ENCODE measurements at places on chromosomes 16 and 17. TPM values are rescaled to one million over a fixed set of nuclear protein-coding genes. Genes with fewer than 3 reads are reported as not detected.

DNA sequence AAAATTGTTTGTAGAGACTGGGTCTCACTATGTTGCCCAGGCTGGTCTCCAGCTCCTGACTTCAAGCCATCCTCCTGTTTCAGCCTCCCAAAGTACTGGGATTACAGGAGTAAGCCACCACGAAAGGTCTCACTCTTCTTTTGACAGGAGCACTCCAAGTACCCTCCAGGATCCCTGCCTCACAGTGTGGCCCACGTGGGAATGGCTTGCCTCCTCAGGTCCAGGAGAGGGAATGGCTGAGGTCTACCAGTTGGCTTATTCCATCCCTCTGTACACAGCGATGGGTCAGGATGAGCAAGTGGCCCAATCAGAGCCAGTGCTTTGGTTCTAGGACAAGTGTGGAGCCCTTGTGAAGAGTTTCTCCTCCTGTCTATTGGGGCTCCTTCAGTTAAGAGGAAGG lies 73.7 kb upstream of the ZNF423 start:
- H3K27ac ChIP-seq: no peak overlapping the region
- peaks cover 32% of the 10 kb centered on the region for H3K27me3 ChIP-seq
- H3K36me3 ChIP-seq: no peaks in the 10 kb centered on the region
- H3K4me3 ChIP-seq: no peak overlapping the region
- DNase-seq: no peak

DNA sequence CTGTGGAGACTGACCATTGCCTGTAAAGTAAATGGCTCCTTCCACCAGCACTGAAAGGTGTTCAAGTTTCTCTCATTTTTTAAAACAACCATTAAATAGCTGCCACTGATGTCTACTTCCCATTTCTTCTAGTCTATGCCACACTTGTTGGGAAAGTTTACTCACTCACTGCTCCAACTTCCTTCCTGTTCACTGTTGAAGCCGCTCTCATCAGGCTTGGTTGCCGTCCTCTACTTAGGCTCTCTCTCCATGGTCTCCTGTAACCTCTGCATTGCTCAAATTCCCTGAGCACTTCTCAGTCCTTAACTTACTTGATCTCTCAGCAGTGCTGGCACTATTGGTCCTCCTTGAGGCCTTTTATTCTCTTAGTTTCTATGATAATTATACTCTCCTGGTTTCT lies 32.4 kb downstream of the SNX11 start:
- peaks cover 8% of the 10 kb centered on the region for H3K36me3 ChIP-seq
- H3K4me1 ChIP-seq: peaks cover under 1% of the 10 kb centered on the region
- H3K27ac ChIP-seq: peak overlapping the region; percentile 43
- no peak for DNase-seq
- H3K27me3 ChIP-seq: no peaks in the 10 kb centered on the region
- H3K4me3 ChIP-seq: no peak overlapping the region

- H3K27ac ChIP-seq: peak overlapping the region; percentile 58
- H3K4me1 ChIP-seq: peaks cover 74% of the 10 kb centered on the region
- H3K4me3 ChIP-seq: no peak overlapping the region
- H3K27me3 ChIP-seq: no peaks in the 10 kb centered on the region
- no peak for DNase-seq
Measured at GRCh38 chr16:8916541-8917225, 34.5 kb downstream of the LITAFD start.

DNA sequence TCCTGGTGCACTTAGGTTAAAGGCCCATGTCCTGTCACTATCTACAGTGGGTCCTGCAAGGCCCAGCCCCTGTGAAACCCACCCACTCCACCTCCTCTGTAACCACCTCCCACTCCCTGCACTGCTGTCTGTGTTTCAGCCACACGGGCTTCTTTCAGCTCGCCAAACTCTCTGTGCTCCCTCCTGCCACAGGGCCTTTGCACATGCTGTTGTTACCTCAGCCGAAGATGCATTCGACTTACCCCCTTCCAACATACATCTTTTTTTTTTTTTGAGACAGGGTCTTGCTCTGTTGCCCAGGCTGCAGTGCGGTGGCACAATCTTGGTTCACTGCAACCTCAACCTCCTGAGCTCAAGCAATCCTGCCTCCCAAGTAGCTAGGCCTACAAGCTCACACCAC lies 76.5 kb upstream of the RPL38 start:
- no peak for DNase-seq
- H3K36me3 ChIP-seq: no peaks in the 10 kb centered on the region
- no peak overlapping the region for H3K4me3 ChIP-seq
- H3K27ac ChIP-seq: no peak overlapping the region
- H3K27me3 ChIP-seq: peaks cover 7% of the 10 kb centered on the region
- no peaks in the 10 kb centered on the region for H3K4me1 ChIP-seq

DNA sequence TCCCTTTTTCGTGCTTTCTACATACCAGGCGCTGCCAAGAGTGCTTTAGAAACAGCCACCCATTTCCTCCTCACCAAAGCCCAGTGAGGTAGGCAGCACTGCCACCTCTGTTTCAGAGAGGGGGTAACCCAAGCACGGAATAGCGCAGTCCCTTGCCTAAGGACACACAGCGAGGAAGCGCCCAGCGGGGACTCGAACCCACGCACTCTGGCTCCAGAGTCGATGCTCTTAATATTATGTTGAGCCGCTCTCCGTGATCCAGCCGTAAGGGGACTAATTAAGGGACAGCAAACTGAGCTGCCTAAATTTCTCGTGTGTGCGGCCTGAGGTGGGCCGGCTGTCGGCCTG lies 497 bp downstream of the CES1 start:
- peaks cover 2% of the 10 kb centered on the region for H3K27me3 ChIP-seq
- H3K4me3 ChIP-seq: no peak overlapping the region
- H3K4me1 ChIP-seq: no peaks in the 10 kb centered on the region
- no peak for DNase-seq

- H3K27ac ChIP-seq: peak overlapping the region; percentile 86
- peak overlapping the region; percentile 7 for H3K4me3 ChIP-seq
- peak; percentile 81 for DNase-seq
- H3K27me3 ChIP-seq: no peaks in the 10 kb centered on the region
- H3K36me3 ChIP-seq: peaks cover 31% of the 10 kb centered on the region
Measured at GRCh38 chr17:7951143-7951792, 19.3 kb downstream of the CNTROB start.

Gene HSD3B7
- 9.7 TPM for total RNA-seq

Gene UTS2R
- 0.16 TPM for total RNA-seq

Gene TMEM235
- not detected for total RNA-seq

Gene KRT39
- not detected for total RNA-seq

Measured in activated CD8-positive, alpha-beta memory T cell treated with anti-CD3 and anti-CD28 coated beads, Interleukin-2, amount 10 ng/mL, durations not matched to agents 7 days and 5 days (primary cell).